Endodermal cell (in vitro differentiated cells): ENCODE measurements at places on chromosomes 11 and 22. TPM values are rescaled to one million over a fixed set of nuclear protein-coding genes. Genes with fewer than 3 reads are reported as not detected.

Gene FANCF
- total RNA-seq: 22.6 to 30.0 TPM (median 28.7 TPM) in 3 replicates

DNA sequence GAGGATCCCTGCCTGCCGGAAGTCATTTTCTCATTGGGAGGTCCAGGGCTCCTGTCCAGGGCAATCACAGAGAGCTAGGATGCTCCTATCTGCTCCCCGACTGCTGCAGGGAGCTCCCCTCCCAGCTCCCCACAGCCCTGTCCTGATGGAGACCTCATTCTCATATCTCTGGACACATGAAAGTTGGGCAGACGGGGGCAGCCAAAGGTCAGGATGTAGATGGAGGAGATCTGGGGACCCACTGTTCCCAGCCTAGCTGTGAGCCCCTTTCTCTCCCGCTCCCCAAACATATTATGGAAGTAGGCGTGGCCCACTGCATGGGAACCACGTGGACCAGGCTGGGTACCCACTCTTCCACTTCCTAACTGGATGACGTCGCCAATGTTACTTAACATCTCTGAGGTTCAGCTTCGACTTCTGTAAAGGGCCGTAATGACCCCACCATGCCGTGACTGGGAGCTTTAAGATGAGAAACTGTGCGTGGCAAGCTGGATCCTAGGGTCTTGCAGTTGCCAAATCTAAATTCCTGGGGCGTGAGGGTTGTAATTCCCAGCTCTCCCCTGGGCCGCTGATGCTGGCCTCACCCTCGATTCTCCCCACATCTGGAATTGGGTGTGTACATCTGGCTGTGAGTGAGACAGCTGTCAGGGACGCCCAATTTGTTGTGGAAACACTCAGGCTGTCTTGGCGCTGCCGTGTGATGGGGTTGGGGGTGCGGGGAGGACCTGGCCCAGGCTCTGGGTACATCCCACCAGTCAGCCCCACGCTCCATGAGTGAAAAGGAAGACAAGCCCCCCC, 1.8 kb downstream of the CDC42EP2 start:
- peak; percentile 60 for DNase-seq
- H3K27me3 ChIP-seq: peaks cover 13% of the 10 kb centered on the region
- H3K27ac ChIP-seq: no peak overlapping the region
- H3K4me3 ChIP-seq: peak overlapping the region; percentile 85

- H3K27me3 ChIP-seq: no peaks in the 10 kb centered on the region
- H3K4me3 ChIP-seq: no peak overlapping the region
- no peak overlapping the region for H3K27ac ChIP-seq
These were observed 291.8 kb downstream of the AASDHPPT start for GRCh38 chr11:106369224-106369623.

GRCh38 chr22:47132428-47132825, 370.0 kb downstream of the TBC1D22A start:
- H3K4me1 ChIP-seq: no peaks in the 10 kb centered on the region

GRCh38 chr11:29306527-29306926, 710.3 kb downstream of the KCNA4 start:
- DNase-seq: no peak
- H3K4me1 ChIP-seq: no peaks in the 10 kb centered on the region
- H3K27ac ChIP-seq: no peak overlapping the region
- no peak overlapping the region for H3K4me3 ChIP-seq
- no peaks in the 10 kb centered on the region for H3K27me3 ChIP-seq

Gene CD6
- total RNA-seq: 1.1 and 1.5 TPM in 2 replicates

DNA sequence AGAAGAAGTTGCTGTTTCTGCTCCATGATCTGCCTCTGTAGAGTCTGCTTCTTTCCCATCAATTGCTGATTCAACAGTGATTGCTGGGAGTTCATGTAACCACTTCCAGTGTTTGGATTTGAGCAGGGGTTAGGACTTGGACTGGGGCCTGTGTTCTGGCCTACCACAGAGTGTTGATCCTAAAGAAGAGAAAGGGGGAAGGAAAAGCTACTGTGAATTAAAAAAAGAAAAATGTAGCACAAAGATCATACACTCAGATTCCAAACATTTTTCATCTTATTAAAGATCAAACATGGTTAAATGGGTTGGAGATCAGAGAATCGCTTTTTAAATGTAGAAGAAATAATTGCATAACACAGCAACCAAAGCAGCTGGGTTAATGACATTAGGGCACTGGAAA, 67.6 kb upstream of the MTMR2 start:
- no peaks in the 10 kb centered on the region for H3K36me3 ChIP-seq
- no peaks in the 10 kb centered on the region for H3K27me3 ChIP-seq
- DNase-seq: no peak
- peaks cover 8% of the 10 kb centered on the region for H3K4me1 ChIP-seq
- no peak overlapping the region for H3K4me3 ChIP-seq

DNA sequence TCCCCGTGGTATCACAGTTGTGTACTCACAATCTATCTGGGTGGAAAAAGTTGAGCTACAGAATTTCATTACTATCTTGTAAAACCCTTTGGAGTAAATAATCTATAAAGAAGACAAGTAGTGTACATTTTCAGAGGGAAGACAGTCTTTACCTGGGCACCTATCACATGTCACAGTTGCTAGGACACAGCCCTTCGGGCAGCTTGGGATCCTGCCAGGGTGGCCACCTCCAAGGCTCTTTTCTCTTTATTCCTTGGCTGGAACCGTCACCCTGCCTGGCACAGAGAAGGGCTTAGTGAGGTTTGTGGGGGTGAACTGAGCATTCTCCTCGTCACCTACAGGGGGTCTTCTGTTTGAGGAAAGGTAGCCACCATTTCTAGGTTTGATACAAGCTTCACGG, 23.6 kb downstream of the LRRC74B start:
- no peaks in the 10 kb centered on the region for H3K27me3 ChIP-seq
- peaks cover 8% of the 10 kb centered on the region for H3K4me1 ChIP-seq
- no peak overlapping the region for H3K27ac ChIP-seq
- no peaks in the 10 kb centered on the region for H3K36me3 ChIP-seq
- no peak for DNase-seq
